ENCODE measurements at places on chromosomes 7 and 10.

- peak; percentile 29 for DNase-seq
Measured at GRCh38 chr10:4131407-4132215, 346.6 kb upstream of the KLF6 start.

DNA sequence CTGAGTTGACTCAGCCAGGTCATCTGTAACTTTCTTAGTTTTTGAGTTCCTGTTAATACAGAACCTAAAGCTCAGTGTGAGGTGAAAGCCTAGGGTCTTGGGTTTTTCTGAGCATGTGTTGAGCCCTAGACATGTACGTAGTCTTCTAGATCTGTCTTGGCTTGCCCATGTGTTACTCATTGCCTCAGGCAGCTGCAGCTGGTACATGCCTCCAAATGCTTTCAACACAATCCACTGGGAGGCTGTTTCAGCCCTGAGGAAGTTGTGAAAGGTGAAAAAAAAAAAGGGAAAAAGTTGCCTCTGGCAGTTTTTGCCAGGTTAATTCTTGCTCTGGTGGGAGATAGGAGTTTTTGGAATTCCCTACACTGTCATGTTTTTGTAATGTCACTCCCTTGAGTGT is 134.6 kb downstream of the RNF216 start:
- DNase-seq = no peak

DNA sequence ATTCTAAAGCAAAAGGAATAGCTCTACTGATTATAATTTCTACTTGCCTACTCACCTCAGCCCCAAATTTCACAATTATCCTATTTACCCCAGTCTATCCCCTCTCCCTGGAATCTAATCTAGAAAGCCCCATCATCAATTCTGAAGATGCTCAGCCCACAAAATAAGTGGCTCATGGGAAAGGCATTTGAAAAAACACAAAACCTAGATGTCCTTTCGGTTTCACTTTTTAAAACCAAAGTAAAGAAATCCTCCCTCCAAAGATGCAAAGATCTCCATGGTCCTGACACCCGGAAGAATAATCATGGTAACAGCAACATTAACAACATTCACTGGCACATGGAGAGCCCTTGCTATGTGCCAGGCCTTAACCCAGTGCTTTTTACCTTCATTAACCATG is 224.8 kb downstream of the FGFR2 start:
- no peak for DNase-seq

GRCh38 chr7:129553899-129554461 is 51.6 kb downstream of the SMKR1 start:
- DNase-seq = peak; percentile 45
